Activated CD8-positive, alpha-beta T cell treated with anti-CD3 and anti-CD28 coated beads, Interleukin-2, amount 10 ng/mL, durations not matched to agents 7 days and 5 days (primary cell): ENCODE measurements at places on chromosomes 4 and X. TPM values are rescaled to one million over a fixed set of nuclear protein-coding genes. Genes with fewer than 3 reads are reported as not detected.

Gene SLC26A1
- total RNA-seq, result not detected

Gene SLC6A14
- total RNA-seq, result not detected

Gene ACE2
- not detected for total RNA-seq

Gene MAB21L2
- not detected for total RNA-seq

Gene LNX1
- total RNA-seq, result not detected

Gene SULT1B1
- total RNA-seq, result 1.7 TPM

Gene DOK7
- not detected for total RNA-seq

Gene PLXNA3
- total RNA-seq, result 53.6 TPM

Gene TCEAL9
- total RNA-seq, result 0.84 TPM

DNA sequence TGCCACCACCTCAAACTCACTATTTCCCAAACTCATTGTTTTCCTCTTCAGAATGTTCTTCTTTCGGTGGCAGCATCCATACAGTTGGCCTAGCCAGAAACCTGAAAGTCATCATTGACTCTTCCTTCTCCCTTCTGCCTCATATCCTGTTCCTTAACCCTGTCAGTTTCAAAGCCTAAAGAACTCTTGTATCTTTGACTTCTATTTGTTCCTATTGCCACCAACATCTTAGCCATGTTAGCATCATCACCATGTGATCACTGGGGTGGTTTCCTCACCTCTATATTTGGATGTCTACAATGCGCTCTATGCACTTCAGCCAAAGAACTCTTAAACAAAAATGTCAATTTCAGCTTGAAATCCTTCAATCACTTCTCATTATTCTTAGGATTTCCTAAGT is 29.0 kb downstream of the DDX60L start:
- DNase-seq, result no peak

GRCh38 chrX:74080165-74080564 is 223.8 kb upstream of the ZCCHC13 start:
- DNase-seq, result no peak

DNA sequence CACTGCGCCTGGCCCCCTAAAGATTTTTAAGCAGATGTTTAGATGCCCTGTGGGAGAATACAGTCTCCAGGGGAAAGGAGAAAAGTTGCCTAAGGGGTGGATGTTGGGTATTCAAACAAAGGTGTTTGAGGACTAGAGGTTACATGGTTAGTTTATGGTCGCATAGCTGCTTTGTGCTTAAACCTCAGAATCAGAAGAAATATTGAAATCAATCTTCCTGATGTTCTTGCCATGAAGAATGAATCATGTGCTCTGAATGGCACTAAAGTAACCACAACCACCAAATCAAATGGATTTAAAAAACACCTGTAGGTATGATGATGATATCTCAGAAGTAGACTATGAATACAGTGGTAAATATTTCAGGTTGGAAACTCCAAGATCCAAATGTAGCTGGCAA is 42.7 kb upstream of the TEX13A start:
- DNase-seq, result no peak

- DNase-seq, result no peak
Observed at GRCh38 chr4:38677441-38677840, 13.4 kb downstream of the KLF3 start.

- DNase-seq, result no peak
Observed at GRCh38 chrX:19735244-19735643, 152.2 kb downstream of the SH3KBP1 start.

DNA sequence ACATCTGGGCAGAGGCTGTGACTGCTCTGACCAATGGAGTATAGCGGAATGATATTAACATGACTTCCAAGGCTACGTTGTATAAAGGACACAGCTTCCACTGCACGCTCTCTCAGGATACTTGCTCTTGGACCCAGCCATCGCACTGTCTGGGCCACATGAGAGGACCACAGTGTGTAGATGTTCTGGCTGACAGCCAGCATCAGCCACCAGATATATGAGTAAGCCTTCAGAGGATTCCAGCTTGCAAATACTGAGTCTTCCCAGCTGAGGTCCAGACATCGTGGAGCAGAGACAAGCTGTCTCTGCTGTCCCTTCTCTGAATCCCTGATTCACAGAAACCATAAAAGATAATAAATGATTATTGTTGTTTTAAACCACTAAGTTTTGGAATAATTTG is 146.8 kb upstream of the USP9X start:
- DNase-seq, result no peak

GRCh38 chr4:36189511-36190226 is 54.6 kb downstream of the ARAP2 start:
- DNase-seq, result peak; percentile 59

DNA sequence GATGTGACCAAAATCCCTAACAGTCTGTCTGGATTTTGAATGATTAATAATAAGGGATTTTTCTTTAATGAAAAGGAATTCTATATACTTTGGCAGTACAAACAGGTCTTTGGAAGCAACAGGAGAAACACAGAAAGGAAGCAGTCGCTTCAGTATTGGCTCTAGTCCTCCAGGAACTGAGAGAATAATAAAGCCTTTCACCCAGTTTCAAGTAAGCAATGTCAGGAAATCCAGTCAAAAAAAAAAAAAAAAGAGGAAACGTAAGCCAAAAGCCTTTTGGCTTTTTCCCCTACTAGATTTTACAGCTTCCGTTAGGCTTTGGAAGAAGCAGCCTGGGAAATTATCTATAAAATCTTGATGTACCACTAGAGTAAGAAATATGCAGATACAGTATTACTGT is 61.7 kb upstream of the HDAC8 start:
- no peak for DNase-seq

DNA sequence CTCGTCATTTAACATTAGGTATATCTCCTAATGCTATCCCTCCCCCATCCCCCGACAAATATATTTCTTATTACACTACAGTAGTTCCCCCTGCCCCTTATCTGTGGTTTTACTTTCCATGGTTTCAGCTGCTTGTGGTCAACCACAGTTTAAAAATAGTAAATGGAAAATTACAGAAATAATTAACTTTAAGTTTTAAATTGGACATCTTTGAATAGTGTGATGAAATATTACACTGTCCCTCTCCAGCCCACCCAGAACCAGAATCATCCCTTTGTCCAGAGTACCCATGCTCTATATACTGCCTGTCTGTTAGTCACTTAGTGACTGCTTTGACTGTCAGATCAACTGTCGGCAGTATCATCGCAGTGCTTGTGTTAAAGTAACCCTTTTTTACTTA is 47.4 kb upstream of the VEGFC start:
- DNase-seq, result no peak

DNA sequence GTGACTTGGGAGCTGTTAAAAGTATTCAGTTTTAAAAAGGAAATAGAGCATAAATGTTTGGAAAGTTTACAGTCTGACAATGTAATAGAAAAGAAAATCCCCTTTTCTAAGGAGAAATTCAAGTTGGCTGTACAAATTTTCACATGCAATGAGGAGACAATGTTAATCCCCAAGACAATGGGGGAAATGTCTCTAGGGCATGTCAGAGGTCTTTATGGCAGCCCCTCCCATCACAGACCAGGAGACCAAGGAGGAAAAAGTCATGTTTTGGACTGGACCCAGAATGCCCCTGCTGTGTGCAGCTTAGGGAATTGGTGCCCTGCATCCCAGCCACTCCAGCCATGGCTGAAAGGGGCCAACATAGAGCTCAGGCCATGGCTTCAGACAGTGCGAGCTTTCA is 831.1 kb upstream of the ADGRL3 start:
- no peak for DNase-seq

DNA sequence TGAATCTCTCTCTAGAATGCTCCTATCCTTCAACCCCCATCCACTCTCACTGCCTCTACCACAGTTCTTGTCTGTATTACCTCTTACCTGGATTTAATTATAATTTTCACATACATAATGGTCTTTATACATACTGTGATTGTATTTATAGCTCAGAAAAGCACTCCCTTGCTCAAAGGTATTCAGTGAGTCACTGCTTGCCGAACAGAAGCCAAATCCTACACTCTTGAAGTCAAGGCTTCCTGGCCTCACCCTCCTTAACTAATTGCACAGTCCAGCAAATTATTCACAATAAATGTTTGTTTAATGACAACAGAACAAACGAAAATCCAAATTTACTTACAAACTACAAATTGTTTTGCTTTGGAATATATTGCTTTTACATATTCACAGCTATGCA is 159.5 kb downstream of the KLHL13 start:
- no peak for DNase-seq

GRCh38 chr4:76716020-76716419 is 181.9 kb downstream of the SOWAHB start:
- DNase-seq, result no peak

DNA sequence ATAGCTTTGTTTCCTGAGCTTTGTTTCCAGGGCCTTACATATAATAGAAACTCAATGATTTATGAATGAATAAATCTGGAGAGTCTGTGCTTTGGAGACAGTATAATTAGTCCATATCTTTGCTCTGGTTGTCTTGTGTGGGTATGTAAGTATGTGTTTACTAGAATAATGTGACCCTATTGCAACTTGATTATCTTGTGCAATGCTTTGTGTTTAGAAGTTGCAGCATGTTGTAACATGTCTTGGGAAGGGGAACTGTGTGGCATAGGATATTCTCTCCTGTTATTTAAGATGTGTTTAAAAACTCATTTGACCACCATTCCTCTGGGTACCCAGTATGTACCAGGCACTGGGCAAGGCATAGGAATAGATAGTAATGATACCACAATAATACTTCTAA is 6.1 kb downstream of the SPATA18 start:
- DNase-seq, result no peak

DNA sequence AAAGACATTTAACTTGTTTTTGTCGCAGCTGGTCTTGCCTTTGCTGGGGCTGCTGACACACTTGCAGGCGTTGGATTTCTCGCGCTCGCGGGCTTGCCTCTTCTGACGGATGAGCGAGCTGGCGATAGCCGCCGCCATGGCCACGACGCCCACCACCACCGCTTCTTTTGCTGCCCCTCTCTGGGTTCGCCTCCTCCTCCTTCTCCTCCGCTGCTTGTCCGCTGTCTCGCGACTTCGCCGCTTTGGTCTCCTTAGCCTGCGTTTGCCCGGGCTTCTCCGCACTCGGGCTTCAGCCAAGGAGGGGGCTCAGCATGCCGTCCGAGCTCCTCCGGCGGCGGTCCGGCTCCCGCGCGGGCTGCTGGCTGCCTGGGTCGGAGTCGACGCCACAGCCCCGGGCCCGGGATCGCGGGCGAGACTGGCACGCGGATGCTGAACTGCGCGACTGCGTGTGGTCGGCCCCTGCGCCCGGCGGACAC is 613 bp downstream of the FGF13 start:
- no peak for DNase-seq

DNA sequence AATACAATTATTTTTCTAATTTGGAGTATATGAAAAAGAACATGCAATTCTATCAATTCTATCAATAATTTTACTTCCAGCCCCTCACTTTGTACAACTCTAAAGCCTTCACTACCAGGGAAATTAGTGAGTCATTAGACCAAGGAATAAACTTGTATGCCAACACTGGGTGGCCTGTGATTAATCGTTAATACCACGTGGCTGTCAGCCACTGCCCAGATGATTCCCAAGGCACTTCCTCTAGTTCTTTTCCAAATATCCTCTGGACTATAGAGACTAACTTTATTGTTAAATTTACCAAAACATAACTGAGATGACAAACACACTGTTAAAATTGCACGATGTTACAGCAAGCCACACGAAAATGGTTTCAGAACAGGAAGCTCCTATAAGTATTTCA is 45.7 kb downstream of the MID1 start:
- no peak for DNase-seq

- DNase-seq, result no peak
Observed at GRCh38 chr4:127446427-127446885, 186.3 kb upstream of the INTU start.

DNA sequence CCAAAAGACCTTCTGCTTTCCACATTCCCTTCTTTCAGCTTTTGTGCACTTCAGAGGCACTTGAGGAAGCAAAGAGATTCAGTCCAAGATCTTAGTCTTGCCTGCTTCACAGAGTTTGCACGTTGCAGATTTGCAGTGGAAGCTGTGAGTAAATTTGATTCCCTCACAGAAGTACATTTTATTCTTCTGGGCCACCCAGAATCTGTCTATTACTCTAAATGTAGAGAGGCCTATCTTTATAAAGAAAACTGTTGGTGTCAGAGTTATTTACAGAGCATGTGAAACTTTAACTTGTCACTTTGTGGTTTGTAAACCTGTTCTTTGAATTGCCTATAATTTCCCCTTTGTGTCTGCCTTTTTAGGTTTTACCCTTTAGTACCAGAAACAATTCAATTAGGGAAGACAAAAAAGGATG is 15.5 kb downstream of the SPRY1 start:
- no peak for DNase-seq

- no peak for DNase-seq
Observed at GRCh38 chr4:55866290-55866907, 13.0 kb downstream of the EXOC1 start.

DNA sequence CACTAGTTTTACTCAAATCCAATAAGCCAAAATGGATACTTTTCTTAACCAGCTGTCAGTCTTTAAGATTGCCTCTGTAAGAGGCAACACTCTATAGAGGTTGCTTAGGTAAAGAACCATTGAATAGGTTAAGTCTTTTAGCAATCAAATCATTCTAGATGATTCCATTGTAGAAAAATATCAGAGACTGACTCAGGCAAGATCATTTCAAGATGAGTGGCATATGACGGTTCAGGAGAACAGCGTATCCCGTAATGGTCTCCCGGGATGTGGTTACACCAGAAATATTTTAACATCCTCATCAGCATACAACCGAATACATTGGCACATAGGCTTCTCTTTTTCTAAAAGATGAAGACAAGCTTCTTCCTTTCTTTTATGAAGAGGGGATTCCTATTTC is 641.7 kb upstream of the AGA start:
- no peak for DNase-seq

GRCh38 chrX:134246282-134246681 is 9.3 kb downstream of the CCDC160 start:
- no peak for DNase-seq

DNA sequence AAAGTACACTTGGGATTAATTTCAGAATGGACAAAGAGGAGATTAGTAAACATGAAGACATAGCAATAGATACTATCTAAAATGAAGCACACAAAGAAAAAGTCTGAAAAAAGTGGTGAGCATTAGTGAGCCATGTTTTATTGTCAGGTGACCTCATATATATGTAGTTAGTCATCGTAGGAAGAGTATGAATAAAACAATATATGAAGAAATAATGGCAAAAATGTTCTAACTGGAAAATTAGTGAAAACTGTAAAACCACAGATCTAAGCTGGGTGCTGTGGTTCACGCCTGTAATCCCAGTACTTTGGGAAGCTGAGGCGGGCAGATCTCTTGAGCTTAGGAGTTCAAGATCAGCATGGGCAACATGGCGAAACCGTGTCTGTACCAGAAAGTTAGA is 67.9 kb downstream of the RBPJ start:
- DNase-seq, result no peak

GRCh38 chr4:8507196-8507570 is 66.6 kb downstream of the TRMT44 start:
- DNase-seq, result no peak

- no peak for DNase-seq
Observed at GRCh38 chrX:131979116-131979515, 44.0 kb upstream of the STK26 start.
